ENCODE measurements at places on chromosomes 7 and 10. TPM values are rescaled to one million over a fixed set of nuclear protein-coding genes. Genes with fewer than 3 reads are reported as not detected.

GRCh38 chr10:111114758-111115500 is 38.1 kb downstream of the ADRA2A start:
- no peak overlapping the region for H3K27ac ChIP-seq
- H3K27me3 ChIP-seq, result peaks cover 6% of the 10 kb centered on the region
- H3K4me3 ChIP-seq, result no peak overlapping the region
- no peak for DNase-seq

- peaks cover 7% of the 10 kb centered on the region for H3K27me3 ChIP-seq
- peaks cover 12% of the 10 kb centered on the region for H3K36me3 ChIP-seq
- no peak for DNase-seq
- peak overlapping the region; percentile 96 for H3K27ac ChIP-seq
- H3K4me3 ChIP-seq, result peak overlapping the region; percentile 97
- peaks cover 18% of the 10 kb centered on the region for H3K4me1 ChIP-seq
Observed at GRCh38 chr10:102713539-102713813, 721 bp downstream of the ARL3 start.

DNA sequence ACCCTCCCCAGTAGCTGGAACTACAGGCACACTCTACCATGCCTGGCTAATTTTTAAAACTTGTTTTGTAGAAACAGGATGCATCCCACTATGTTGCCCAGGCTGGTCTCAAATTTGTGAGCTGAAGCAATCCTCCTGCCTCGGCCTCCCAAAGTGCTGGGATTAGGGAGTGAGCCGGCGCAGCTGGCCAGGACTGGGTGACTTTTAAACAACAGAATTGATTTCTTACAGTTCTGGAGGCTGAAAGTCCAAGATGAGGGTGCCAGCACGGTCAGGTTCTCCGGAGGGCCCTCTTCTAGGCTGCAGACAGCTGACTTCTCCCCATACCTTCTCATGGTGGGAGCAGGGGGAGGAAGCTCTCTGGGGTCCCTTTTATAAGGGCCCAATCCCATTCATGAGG is 75.2 kb upstream of the CHST15 start:
- peaks cover 4% of the 10 kb centered on the region for H3K36me3 ChIP-seq
- no peak overlapping the region for H3K4me3 ChIP-seq
- peaks cover 2% of the 10 kb centered on the region for H3K4me1 ChIP-seq
- no peak for DNase-seq

- peak overlapping the region; percentile 49 for H3K4me3 ChIP-seq
- peaks cover 60% of the 10 kb centered on the region for H3K4me1 ChIP-seq
- DNase-seq, result peak; percentile 19
- H3K27me3 ChIP-seq, result peaks cover 6% of the 10 kb centered on the region
Observed at GRCh38 chr7:112080978-112081377, 125.2 kb downstream of the DOCK4 start.

GRCh38 chr10:19966751-19967150 is 150.5 kb downstream of the PLXDC2 start:
- peaks cover 2% of the 10 kb centered on the region for H3K27me3 ChIP-seq
- no peak overlapping the region for H3K4me3 ChIP-seq
- peak; percentile 18 for DNase-seq
- peak overlapping the region; percentile 21 for H3K27ac ChIP-seq
- no peaks in the 10 kb centered on the region for H3K36me3 ChIP-seq

- no peaks in the 10 kb centered on the region for H3K4me1 ChIP-seq
- peaks cover 3% of the 10 kb centered on the region for H3K36me3 ChIP-seq
- H3K27me3 ChIP-seq, result no peaks in the 10 kb centered on the region
Observed at GRCh38 chr7:64747802-64748201, 46.4 kb upstream of the ZNF138 start.

DNA sequence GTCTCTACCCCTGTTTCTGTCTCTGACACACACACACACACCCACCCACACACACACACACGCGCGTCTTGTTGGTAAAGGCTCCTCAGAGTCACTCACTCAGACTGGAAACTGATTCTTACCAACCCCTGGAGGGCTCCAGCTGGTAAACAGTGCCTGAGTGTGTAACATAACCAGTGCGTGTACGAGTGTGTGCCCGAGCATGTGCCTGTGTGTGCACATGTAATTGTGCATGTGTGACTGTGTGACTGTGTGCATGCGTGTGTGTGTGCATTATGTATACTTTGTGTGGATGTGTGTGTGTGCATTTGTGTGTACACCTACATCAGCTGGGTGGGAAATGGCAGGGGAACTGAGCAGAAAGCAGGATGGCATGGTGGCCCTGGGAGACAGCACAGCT is 317.1 kb downstream of the WDR37 start:
- no peak overlapping the region for H3K27ac ChIP-seq
- DNase-seq, result no peak
- peaks cover 5% of the 10 kb centered on the region for H3K27me3 ChIP-seq
- no peak overlapping the region for H3K4me3 ChIP-seq
- peaks cover 4% of the 10 kb centered on the region for H3K36me3 ChIP-seq

- H3K36me3 ChIP-seq, result no peaks in the 10 kb centered on the region
- DNase-seq, result no peak
- H3K27ac ChIP-seq, result no peak overlapping the region
- peaks cover 2% of the 10 kb centered on the region for H3K27me3 ChIP-seq
- H3K4me3 ChIP-seq, result no peak overlapping the region
Observed at GRCh38 chr7:94738071-94738470, 82.1 kb upstream of the SGCE start.

GRCh38 chr7:7114575-7115291 is 67.6 kb upstream of the C1GALT1 start:
- H3K4me1 ChIP-seq, result peaks cover 2% of the 10 kb centered on the region
- peaks cover 2% of the 10 kb centered on the region for H3K27me3 ChIP-seq
- no peak overlapping the region for H3K27ac ChIP-seq
- no peak overlapping the region for H3K4me3 ChIP-seq
- H3K36me3 ChIP-seq, result no peaks in the 10 kb centered on the region
- no peak for DNase-seq

DNA sequence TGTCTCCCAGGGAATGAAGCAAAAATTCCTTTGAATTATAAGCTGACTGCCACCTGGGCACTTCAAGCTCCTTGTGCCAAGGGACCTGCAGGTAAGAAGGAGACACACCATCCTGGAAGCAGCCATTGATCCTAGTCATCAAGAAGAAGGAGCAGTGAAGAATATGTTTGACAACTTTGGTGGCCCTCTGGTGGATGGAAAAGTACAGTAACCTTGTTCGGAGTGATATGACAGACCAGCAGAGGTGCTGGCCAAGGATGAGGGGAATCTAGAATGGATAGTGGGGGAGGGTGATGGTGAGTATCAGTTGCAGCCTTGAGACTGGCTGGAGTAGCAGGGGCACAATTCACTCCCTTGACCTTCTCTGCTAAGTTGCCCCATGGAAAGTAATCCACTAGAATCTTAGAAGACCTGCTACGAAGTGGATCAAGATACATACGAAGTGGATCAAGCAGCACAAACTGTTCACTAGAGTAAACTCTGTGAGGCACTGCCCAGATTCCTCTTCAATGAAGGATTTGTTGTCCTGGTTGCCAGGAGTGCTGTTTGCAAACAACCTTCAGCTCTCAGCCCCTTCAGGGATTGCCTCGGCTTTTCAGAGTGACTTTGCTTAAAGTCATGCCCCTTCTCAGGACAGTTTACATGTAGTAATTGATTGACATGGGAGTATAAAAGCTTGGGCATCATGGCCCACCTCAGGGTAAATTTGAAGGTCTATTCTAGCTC is 44.8 kb upstream of the ORC5 start:
- H3K4me1 ChIP-seq, result no peaks in the 10 kb centered on the region
- no peak for DNase-seq
- H3K27me3 ChIP-seq, result peaks cover 3% of the 10 kb centered on the region
- no peak overlapping the region for H3K4me3 ChIP-seq
- no peak overlapping the region for H3K27ac ChIP-seq

GRCh38 chr10:93849593-93849992 is 44.2 kb upstream of the SLC35G1 start:
- H3K36me3 ChIP-seq, result no peaks in the 10 kb centered on the region
- H3K4me3 ChIP-seq, result no peak overlapping the region
- DNase-seq, result no peak
- no peak overlapping the region for H3K27ac ChIP-seq

DNA sequence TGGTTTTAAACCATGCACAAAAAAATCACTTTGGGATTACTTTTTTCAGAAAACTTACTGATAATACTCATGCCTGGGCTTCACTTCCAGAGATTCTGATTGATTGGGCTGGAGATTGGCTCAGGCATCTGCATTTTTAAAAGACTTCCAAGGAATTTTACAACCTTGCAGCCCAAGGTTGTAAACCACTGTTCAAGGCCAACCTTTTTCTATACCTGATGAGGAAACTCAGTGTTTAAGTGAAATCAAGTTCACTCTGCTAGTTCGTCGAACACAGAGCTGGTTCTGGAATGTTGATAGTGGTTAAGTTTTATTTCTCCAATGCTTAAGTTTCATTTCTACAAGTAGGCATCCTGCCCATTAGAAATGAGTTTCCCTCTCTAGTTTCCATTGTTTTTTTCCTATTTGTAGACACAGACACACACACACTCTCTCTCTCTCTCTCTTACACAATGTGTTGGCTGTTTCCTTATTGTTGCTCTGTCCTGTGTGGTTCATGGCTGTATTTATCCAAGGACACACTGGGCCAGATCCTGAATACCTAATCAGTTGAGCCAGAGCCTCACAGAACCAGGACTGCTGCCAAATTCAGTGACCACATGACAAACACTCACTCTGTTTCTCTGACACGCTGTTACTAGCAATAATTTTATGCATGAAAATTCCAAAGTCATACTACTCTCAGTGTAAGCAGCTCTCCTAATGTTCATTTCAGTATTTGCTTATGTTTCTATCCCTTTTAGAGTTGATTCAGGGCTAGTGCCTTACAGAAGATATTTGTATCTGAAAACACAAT is 3.7 kb upstream of the IFIT1B start:
- peak overlapping the region; percentile 24 for H3K4me3 ChIP-seq
- H3K27ac ChIP-seq, result peak overlapping the region; percentile 78
- no peaks in the 10 kb centered on the region for H3K27me3 ChIP-seq

DNA sequence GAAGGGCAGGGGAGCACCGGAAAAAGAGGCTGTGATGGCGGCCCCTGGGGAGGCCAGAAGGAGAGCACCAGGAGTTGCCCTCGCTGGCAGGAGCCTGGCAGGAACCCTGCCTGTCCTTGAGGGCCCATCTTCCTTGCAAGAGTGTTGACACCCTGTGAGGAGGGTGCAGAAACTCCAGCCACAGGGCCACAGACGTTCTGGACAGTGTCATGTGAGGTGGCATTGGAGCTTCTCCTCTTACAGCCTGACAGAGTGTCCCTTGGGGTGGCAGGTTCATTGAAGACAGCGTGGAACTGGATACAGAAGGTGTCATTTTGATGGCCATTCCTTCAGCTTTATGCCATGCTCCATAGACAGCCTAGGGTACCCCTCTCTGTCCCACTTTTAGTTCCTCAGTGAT is 54.2 kb downstream of the RBM20 start:
- no peaks in the 10 kb centered on the region for H3K36me3 ChIP-seq
- no peak overlapping the region for H3K4me3 ChIP-seq
- no peaks in the 10 kb centered on the region for H3K4me1 ChIP-seq
- H3K27me3 ChIP-seq, result no peaks in the 10 kb centered on the region

DNA sequence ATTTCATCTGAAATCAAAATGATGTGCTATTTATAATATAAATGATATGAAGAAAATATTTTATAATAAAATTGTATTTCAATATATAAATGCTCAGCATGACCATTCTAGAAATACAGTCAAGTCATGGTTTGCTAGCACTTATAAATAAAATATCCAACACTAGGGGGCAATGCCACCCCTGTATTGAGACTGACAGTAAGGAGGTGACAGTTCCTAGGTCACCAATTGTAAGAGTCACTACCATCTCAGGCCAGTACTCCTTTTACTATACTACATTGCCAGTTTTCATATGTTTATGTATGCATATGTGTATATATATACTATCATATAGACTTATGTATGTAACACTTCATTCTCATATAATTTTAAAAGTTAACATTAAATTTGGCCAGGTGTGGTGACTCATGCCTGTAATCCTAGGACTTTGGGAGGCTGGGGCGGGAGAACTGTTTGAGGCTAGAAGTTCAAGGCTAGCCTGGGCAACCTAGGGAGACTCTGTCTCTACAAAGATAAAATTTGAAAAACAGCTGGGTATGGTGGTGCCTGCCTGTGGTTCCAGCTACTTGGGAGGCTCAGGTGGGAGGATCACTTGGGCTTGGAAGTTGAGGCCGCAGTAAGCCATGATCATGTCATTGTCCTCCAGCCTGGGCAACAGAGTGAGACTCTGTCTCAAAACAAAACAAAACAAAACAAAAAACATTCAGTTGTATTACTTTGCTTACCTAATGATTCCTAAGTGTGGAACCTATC is 2.4 kb upstream of the CNOT4 start:
- peaks cover 4% of the 10 kb centered on the region for H3K4me1 ChIP-seq
- H3K27me3 ChIP-seq, result peaks cover 3% of the 10 kb centered on the region
- no peaks in the 10 kb centered on the region for H3K36me3 ChIP-seq
- H3K27ac ChIP-seq, result no peak overlapping the region
- H3K4me3 ChIP-seq, result no peak overlapping the region
- peak; percentile 23 for DNase-seq

DNA sequence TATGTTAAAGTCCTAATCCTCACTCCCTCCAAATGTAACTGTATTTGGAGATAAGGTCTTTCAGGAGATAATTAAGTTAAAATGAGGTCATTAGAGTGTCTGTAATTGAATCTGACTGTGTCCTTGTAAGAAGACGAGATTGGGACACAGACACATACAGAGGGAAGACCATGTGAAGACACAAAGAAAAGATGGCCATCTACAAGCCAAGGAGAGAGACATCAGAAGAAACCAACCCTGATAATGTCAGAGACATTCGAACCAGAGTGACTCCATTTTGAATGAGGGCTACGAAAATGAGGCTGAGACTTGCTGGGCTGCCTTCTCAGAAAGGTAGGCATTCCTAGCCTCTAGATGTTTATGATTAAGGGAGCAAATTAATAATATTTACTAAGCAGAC is 542 bp upstream of the SAMD9L start:
- no peaks in the 10 kb centered on the region for H3K27me3 ChIP-seq
- H3K4me3 ChIP-seq, result no peak overlapping the region
- H3K27ac ChIP-seq, result no peak overlapping the region
- no peak for DNase-seq
- H3K4me1 ChIP-seq, result peaks cover 9% of the 10 kb centered on the region
- no peaks in the 10 kb centered on the region for H3K36me3 ChIP-seq

DNA sequence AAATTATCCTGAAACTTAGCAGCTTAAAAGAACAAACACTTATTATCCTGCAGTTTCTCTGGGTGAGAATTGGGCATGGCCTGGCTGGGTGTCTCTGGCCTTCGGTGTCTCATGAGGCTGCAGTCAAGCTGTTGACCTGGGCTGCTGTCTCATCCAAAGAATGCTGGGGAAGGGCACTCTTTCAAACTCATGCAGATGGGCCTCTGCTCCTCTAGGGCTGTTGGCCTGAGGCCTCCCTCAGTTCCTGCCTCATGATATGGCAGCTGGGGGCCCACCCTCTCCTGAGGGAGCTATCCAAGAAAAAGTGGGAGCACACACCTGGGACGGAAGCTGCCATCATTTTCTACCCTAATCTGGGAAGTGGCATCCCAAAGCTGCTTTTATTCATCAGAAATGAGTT is 43.6 kb downstream of the DRGX start:
- H3K27me3 ChIP-seq, result peaks cover 10% of the 10 kb centered on the region
- DNase-seq, result no peak
- no peak overlapping the region for H3K27ac ChIP-seq
- no peak overlapping the region for H3K4me3 ChIP-seq
- peaks cover 7% of the 10 kb centered on the region for H3K36me3 ChIP-seq

Gene MUC12
- 1.3 TPM for total RNA-seq

Gene AFAP1L2
- 0.77 TPM for total RNA-seq

Gene TRRAP
- total RNA-seq, result 53.5 TPM

Gene BICC1
- 1.1 TPM for total RNA-seq

Gene RTKN2
- total RNA-seq, result 1.7 TPM

Gene GOLGA7B
- 2.5 TPM for total RNA-seq

Gene LRIT1
- not detected for total RNA-seq

Gene CYP2E1
- 7.7 TPM for total RNA-seq

Gene PLPP4
- not detected for total RNA-seq
